ENCODE measurements at places on chromosomes 1 and 21. TPM values are rescaled to one million over a fixed set of nuclear protein-coding genes. Genes with fewer than 3 reads are reported as not detected.

Gene KRTAP10-2
- not detected for total RNA-seq

Gene LRRC38
- not detected for total RNA-seq

Gene AUNIP
- 2.1 TPM for total RNA-seq

Gene GJA4
- total RNA-seq: not detected

Gene MCOLN3
- 0.75 TPM for total RNA-seq

Gene NR1I3
- not detected for total RNA-seq

Gene CELA3A
- not detected for total RNA-seq

Gene AKNAD1
- total RNA-seq: not detected

Gene IL22RA1
- total RNA-seq: not detected

Gene MEGF6
- 10.9 TPM for total RNA-seq

- DNase-seq: no peak
These were observed 12.4 kb upstream of the KRTAP19-8 start for GRCh38 chr21:31050577-31051157.

GRCh38 chr1:114282751-114283403 lies 129.2 kb upstream of the SYT6 start:
- DNase-seq: peak; percentile 67

- no peak for DNase-seq
These were observed 3.7 kb downstream of the ARL8A start for GRCh38 chr1:202140833-202141232.

- DNase-seq: no peak
These were observed 19.7 kb downstream of the FAM76A start for GRCh38 chr1:27745466-27745865.

- no peak for DNase-seq
These were observed 121.6 kb downstream of the NTMT2 start for GRCh38 chr1:170267317-170267716.

GRCh38 chr1:36008546-36009197 lies 75.2 kb upstream of the TEKT2 start:
- peak; percentile 89 for DNase-seq

- no peak for DNase-seq
These were observed 9.0 kb downstream of the GSTM5 start for GRCh38 chr1:109721042-109721441.

DNA sequence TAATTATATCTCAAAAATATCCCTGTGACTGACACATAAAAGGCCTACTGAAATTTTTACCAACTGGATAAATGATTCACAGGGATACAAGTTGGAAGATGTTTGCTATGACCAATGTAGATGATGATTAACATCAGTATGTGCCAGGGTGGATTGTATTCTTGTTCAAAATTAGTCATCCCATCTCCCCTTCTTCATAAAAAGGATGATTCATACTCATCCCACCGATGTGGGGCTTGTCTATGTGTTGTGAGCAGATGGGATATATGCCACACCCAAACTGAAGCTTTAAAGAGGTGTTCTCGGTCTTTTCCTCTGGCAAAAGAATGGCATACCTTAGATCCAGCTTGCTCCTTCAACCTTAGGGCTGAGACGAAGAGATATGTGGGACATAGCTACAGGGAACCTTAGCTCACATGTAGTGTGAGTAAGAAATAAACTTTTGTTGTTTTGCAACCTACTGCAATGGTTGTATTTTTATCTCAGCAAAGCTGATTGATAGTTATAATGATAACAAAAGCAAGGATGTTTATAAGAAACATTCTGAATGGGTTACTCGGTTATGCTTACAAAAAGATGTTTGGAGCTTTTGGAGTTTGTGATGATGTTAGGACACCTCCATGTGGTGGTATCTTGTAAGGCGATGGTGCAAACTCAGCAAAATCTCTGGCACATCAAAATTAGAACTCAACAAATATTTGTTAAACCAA lies 29.4 kb downstream of the SPATA17 start:
- peak; percentile 84 for DNase-seq

- no peak for DNase-seq
These were observed 854.3 kb downstream of the BRINP3 start for GRCh38 chr1:189623336-189623735.

- DNase-seq: no peak
These were observed 55.2 kb upstream of the WDR26 start for GRCh38 chr1:224489534-224490365.

DNA sequence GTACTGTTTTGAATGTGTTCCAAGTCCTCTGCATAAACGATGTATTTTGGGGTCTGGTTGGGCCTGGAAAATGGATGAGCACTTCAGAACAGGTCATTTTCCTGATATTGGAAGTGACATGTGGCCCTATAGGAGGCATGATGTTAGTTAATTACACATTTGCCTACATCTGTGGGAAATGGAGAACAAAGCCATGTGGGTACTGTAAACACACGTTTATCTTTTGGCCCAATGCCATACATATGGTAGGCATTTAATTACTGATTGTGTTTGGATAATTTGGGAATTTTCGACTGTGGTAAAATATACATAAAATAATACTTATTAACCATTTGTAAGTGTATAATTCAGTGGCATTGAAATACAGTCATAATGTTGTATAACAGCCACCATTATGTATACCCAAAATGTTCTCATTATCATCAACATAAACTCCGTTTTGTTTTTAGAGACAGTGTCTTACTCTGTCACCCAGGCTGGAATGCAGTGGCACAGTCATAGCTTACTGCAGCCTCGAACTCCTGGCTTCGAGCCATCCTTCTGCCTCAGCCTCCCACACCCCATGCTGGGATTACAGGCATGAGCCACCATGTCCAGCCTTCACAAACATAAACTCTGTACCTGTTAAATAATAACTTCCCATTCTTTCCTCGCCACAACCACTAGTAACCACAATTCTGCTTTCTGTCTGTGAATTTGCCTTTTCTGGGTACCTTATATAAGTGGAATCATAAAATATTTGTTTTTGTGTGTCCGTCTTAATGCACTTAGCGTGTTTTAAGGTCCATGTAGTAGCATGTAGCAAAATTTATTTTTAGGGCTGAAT lies 11.9 kb upstream of the RNPEP start:
- peak; percentile 28 for DNase-seq

DNA sequence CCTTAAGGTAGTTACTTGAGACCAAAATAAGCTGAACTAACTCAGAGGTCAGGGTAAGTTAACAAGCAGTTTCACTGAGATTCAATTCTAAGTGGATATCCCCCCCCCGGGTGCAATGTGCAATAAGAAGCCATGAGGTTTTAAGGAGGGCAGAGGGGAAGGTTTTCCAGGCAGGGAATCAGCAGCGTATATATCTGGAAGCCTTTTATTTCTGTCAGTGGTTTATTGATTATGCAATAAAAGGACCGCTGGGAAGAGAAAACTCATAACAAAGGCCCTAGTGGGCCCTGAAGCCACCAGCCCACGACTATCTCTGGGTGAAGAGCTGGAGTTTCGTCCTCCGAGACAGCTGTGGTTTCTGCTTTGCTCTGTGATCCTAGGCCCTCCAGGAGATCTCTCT lies 53.1 kb upstream of the CTPS1 start:
- DNase-seq: no peak

DNA sequence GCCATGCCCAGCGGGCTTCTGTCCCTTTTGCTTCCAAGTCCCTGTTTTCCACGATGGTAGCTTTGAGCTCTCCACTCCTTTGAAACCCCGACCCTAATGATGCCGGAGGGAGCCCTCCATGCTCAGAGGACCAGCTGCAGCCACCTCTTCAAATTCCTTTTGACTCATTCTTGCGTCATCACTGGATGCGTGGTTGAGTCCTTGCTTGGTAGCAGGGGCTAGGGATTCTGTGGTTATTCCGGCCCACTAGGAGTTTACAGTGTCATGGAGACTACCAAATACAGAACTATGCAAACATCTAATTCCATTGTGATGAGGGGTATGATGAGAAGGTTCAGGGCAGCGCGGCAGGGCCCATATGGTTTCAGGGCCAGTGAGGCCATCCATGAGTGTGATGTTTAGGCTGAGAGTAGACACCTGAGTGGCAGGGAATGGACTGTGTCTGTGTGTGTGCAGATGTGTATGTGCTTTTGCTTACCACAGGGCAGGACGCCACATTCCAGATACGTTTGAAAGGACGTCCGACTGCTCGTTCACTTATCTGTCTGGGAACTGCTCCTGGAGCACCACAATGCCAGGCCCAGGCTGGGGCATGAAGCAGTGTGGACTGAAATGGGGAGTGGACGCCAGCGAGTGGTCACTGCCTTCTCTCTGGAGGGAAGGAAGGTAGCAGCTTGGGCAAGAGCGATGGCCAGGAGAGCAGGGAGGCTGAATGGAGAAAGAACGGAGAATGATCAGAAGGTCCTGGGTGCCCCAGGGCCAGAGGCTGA lies 30.4 kb upstream of the ZBTB21 start:
- peak; percentile 100 for DNase-seq

- DNase-seq: no peak
These were observed 3.9 kb downstream of the DENND1B start for GRCh38 chr1:197771386-197771785.

GRCh38 chr1:188689542-188689941 lies 1788.1 kb downstream of the BRINP3 start:
- DNase-seq: peak; percentile 18

DNA sequence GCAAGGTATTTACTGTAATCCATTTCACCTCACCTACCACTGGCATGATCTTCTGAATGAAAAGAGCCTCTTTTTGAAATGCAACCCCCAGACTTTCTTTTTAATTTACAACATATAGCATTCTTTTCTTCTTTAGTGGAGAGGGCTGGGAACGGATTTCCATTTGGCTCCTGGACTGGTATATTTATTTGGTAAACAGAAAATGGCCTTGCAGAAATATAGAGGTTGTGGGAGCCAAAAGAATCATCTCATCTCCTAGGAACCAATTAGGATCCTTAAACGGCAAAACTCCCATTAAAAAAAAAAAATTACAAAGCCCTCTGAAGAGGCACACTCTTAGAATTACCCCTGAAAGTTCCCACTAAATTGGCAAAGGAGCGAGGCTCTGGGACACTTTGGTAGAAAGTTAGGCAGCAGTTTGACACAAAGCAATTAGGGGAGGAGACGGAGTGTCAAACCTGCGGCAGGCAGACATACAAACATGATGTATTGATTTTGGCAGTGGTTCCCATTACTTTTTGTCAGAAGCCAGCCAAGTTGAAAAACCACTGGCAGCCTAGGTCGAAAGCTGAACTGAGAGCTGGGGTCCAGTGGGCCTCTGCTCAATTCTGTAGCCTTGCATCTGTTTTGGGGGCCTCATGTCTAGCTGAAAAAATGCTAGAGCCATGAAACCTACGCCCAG lies 135.1 kb upstream of the MAGI3 start:
- no peak for DNase-seq

DNA sequence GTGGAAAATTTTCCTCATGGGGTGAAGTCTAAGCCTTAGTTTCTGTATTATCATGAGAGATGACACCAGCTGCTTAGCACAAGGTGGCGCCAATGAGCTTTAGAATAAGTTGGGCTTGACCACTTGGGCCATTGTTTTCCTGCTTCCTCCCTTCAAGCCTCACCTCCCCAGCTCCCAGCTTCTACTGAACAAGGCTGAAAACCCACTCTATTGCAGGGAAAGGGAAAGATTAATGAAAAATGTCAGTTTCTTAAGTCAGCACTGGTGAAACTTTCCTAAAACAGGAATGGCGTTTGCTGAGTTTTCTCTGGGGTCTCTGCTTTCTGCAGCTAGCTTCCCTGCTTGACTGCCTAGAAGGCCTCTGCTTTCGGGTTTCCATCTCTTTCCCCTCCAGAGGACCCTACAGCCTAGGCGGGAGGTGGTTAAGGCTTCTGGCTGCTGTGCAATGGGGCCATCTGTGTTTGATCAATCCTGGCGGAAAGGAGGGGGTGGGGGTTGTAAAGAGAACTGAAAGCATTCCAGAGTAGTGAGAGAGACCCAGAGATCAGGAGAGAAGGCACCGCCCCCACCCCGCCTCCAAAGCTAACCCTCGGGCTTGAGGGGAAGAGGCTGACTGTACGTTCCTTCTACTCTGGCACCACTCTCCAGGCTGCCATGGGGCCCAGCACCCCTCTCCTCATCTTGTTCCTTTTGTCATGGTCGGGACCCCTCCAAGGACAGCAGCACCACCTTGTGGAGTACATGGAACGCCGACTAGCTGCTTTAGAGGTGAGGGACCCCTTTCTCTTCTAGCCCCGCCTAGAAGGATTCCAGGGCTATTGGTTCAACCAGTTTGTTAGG lies at the start of gene OLFML3:
TSS of gene OLFML3 (plus strand) at position 612 of the 840 bp plus-strand sequence. CDS start at position 655, 43 bp downstream.
- DNase-seq: peak; percentile 88

DNA sequence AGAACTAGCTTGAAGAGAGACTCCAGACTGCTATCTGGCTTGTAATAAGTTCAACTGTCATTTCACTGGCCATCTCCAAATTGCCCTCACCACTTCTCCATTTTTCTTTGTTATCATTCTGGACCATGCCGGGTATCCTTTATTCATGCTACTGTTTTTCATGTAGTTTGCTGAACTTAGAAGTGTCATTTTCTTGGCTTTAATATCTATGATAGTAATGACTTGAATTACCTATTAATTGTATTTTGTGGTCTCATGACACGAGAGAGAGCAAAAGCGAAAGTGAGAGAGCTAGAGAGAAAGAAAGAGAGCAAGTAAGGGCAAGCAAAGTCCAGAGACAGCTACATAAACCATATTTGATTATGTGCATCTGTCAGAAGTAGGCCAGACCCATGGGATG lies 184.9 kb upstream of the ATP1B1 start:
- DNase-seq: no peak

GRCh38 chr1:234241941-234242490 lies 131.2 kb upstream of the COA6 start:
- DNase-seq: no peak

- peak; percentile 97 for DNase-seq
These were observed 21.3 kb upstream of the C1orf105 start for GRCh38 chr1:172398970-172399755.

- no peak for DNase-seq
These were observed 575.5 kb downstream of the MRPL39 start for GRCh38 chr21:25031750-25032149.

- peak; percentile 76 for DNase-seq
These were observed 7.4 kb downstream of the SOX13 start for GRCh38 chr1:204080163-204080903.

DNA sequence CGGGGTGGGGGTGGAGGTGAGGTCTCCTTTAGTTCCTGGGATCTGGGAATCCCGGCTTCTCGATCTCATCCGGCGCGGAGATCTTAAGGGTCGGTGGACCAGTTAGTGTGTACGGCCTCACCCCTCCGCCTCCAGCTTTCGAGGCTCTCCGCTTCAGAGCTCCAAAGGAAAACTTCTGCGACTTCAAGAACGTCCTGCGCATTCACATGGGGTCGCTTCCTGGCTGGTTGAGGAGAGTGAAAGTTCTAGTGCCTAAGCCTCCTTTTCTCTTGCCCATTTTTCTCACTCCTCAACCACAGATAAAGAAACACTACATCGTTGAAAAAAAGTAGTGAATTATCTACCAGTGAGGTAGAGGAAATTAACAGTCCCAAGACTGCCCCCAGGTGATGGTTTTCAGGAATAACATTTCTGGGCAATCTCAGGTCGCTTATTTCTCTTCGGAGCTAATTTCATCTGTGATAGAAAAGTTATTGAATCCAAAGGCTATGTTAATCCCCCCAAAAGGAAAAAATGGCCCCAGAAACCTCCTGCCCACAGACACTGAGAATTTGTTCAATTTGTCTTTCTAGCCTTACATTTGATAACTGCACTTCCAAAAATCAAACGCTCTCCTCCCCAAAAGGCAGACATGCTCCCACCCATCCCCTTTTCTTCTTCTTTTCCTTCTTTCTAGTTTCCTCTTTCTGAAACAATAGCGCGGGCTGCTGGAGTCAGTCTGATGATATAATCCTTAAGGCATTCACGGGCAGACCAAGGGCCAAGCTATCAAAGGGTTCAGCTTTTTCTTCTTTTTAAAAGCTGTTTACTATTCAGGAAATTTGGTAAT lies 20.6 kb upstream of the TBX15 start:
- DNase-seq: peak; percentile 35

Data from astrocyte (in vitro differentiated cells and primary cell).